ENCODE measurements at places on chromosomes 1 and 21.

DNA sequence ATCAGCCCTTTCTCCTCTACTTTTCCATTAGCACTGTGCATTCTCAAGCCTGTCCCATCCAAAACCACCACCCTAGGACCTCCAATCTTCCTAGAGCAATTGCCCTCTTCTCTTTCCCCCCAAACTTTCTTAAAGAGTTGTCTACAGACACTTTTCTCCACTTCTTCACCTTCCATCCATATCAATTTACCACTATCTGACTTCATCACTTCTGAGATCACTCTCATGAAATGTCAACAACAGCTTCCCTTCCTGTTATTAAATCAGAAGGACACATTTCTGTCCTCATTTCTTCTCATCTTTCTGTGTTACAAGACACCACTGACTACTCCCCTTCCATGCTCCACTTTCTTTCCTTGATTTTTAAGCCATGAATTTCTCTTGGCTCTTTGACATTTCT is 36.0 kb upstream of the CFAP298 start:
- DNase-seq, result no peak

DNA sequence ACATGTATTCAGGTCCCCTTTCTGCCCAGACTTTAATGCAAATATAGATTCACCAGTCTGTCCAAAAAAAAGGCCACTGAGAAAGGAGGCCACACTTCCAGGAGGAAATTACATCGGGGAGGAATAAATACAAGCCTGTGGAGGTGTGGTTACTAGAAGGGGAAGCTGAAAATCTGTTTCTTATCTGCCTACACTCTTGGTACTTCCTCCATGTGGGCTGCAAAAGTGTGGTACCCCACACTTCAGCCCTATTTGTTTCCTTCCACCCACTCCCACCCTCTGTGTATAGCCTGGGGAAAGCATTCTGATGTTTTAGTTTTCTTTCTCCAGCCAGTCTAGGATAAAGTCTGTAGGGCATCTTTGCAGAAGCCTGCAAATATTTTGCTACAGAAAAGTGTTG is 38.4 kb downstream of the UTP25 start:
- no peak for DNase-seq

DNA sequence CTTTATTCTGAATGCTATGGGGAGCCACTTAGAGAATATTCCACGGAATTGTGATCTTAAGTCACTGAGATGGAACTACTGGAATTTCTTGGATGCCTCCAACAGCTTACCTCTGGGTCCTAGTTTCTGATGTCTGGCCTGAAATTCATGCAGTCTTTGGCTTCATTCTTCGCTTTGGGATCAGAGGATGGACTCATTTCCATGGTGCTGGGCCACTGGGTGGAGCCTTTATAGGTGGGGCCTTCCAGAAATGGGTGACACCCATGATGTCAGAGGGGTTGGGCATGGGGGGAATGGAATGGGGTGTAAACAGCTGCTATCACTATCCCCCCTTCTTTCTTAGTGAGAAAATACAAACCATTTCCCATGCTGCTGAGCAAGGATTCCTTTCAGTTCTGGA is 73.7 kb upstream of the FGGY start:
- no peak for DNase-seq

GRCh38 chr1:219813294-219813693 is 115.1 kb downstream of the SLC30A10 start:
- no peak for DNase-seq

- DNase-seq, result no peak
Measured at GRCh38 chr1:110005971-110006370, 21.4 kb downstream of the AHCYL1 start.

GRCh38 chr1:155940482-155940992 is 901 bp upstream of the RXFP4 start:
- no peak for DNase-seq

- no peak for DNase-seq
Measured at GRCh38 chr21:37061926-37062592, 10.8 kb downstream of the PIGP start.

DNA sequence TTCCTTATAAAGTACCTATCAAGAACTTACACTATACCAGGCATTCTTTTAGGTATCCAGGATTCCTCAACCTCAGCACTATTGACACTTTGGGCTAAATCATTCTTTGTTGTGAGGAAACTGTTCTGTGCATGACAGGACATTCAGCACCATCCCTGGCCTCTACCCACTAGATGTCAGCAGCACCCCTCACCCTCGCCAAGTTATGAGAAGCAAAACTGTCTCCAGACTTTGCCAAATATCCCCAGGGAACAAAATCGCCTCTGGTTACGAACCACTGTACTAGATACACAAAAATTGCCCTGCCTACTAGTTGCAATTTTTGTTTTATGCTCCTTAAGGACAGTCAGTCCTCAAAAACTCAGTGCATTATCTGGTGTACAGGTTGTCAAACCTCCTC is 35.7 kb downstream of the PALMD start:
- DNase-seq, result no peak

GRCh38 chr21:33964706-33965325 is 49.2 kb upstream of the ATP5PO start:
- no peak for DNase-seq

- no peak for DNase-seq
Measured at GRCh38 chr1:156949127-156949526, 28.7 kb downstream of the LRRC71 start.

DNA sequence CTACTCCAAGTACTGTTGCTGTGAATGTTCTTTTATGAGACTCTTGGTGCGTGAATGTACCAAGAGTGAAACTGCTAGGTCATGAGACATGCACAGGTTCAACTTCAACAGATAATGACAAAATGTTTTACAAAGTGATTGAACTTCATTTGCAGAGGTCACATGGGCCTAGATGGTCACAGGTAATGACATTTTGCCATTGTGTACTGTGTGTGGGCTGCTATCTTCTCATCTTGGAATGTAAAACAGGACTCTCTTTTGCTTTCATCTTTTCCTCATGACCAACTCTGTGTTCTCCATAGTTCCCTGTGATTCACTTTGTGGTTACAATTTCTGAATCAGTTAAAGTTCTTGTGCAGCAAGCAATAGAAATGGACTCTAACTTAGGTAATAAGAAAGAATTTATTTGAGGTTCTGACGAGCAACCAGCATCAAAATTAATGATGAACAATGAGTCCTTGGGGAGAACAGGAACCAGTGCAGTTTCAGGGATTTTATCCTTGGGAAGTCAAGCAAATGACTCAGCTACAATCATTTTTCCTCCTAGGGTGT is 16.2 kb upstream of the TSNAX start:
- no peak for DNase-seq

DNA sequence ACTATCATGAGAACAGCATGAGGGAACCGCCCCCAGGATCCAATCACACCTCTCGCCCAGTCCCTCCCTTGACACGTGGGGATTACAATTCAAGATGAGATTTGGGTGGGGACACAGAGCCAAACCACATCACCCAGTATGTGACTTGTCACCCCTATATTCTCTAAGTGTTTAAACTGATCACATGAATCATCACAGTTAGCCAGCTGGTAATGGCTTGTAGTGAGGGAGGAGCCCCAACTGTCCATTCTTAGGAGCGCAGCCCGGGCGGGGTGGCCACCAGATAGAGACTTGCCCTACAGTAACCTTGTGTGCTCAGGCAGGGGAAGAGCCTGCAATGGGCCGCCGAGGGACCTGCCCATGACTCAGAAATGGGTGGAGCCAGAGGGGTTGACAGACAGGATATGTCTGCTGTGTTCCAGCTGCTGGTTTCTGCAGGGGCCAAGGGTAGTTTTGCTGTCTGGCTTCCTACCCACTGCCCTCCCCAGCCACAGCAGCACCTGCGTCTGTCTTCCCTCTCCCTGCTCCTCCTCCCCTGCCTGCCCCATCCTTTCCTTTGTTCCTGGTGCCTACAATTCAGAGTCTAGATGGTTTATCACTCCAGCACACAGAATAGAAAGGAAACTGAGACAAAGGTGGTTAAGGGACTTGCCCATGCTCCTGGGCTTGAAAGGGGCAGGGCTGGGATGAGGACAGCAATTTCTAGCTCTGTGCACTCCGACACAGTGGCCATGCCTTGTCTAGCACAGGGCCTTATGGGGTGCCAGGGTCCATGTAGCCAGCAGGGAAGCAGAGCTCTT is 9.2 kb downstream of the ABCG1 start:
- DNase-seq, result no peak

- peak; percentile 57 for DNase-seq
Measured at GRCh38 chr1:92817986-92818764, 13.7 kb upstream of the RPL5 start.

DNA sequence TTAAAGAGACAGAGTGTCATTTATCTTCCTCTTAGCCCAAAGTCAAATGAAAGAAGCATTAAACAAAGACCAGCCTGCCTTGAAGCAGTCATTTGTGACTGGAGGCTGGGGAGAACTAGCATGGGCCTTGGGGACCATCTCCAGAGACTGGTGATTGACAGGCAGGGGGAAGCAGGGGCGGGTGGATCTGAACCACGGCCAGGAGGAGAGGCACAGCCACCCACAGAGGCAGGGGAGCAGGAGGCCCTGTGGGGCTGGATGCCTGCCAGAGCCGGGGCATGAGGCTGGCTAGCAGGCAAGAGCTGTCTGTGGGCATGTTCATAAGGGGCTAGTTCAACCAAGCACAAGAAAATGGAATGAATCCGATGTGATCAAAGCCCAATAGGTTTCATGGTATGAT is 73.9 kb downstream of the PLXNA2 start:
- DNase-seq, result no peak

GRCh38 chr1:226239421-226239820 is 16.0 kb downstream of the MIXL1 start:
- no peak for DNase-seq

- no peak for DNase-seq
Measured at GRCh38 chr1:50441183-50441582, 17.9 kb upstream of the DMRTA2 start.

GRCh38 chr1:18948048-18948912 is 8.2 kb downstream of the IFFO2 start:
- DNase-seq, result no peak

DNA sequence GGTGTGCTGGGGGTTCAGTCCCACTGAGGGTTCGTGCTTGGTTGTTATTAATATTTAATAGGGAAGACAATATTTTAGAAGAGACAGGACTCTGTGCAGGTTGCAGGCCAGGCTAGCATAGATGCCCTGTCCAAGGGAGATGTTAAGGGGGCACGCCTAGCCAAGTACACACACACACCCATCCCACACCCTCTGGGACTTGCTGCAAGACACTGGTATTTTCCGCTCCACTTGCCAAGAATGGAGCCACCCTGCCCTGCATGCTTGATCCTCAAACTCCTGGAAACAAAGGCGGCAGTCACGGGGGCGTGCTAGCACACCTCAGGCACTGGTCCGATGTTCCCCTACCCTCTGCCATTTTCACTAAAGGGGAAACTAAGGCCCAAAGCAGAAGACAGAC is 99.1 kb downstream of the MRPL37 start:
- DNase-seq, result no peak

DNA sequence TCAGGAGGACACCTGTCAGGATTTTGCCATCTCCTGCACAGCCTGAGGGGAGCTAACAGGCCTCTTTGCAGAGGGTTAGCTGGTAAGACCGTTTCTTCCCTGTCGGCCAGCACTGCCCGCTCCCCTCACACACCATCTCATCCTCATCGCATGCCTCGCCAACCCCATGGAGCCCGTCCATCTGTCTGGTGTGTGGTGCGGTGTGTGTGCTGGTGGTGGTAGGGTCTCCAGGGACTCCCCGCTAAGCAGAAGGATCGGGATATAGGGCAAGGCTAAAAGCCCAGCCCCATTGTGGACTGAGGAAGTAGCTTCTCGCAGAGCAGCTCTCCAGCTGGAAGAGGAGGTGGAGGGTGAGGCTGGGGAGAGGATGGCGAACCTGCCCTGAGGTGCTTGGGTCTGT is 6.8 kb upstream of the SFN start:
- peak; percentile 10 for DNase-seq

DNA sequence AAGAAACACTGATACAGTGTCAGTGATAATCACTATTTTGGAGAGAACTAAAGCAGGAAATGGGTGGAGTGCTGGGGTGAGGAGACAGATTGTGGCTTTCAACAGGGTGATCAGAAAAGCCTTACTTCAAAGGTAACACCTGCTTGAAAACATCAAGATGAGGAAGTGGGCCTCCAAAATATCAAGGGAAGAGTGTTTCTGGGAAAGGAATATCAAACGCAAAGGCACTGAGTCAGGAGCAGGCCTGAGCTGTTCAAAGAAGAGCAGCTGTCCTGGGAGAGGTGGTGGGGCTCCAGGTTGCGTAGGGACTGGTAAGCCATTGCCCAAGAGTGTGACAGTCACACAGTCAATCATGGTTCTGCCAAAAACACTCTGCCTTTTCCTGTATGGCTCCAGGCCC is 47.1 kb upstream of the ATP1A1 start:
- DNase-seq, result no peak

DNA sequence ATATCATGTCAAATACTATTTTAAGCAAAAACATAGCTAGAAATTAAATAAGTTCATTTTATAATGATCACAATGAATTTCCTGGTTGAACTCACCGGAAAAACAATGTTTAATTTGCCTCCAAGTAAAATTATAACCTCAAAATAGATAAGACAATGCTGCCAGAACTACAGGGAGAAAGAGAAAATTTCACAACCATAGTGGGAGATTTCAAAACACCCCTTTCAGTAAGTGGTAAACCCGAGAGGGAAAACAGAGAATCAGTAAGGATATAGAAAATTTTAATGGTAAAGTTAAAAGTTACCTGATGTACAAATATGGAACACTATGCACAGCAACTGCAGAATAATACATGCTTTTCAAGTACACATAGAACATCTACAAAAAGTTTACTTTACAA is 43.2 kb upstream of the PLA2G4A start:
- no peak for DNase-seq

- DNase-seq, result no peak
Measured at GRCh38 chr1:83705091-83705490, 293.8 kb downstream of the TTLL7 start.

DNA sequence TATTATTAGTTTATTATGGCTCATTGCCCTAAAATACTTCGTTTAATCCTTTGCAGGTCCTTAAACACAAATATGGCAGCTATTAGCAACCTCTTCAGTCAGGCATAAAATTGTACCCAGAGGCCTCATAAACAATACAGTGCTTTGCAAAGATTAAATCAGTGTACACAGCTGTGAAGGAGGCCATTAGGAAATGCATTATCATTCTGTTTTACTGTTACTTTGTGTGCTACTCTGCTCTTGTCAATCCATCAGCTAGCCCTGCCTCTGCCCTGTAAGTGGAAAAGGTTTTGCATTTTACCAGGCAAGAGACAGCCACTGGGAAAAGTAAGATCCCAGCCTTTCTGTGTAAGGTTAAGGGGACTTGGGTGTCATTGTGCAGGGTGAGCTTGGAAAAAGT is 415.7 kb upstream of the DAB1 start:
- no peak for DNase-seq

DNA sequence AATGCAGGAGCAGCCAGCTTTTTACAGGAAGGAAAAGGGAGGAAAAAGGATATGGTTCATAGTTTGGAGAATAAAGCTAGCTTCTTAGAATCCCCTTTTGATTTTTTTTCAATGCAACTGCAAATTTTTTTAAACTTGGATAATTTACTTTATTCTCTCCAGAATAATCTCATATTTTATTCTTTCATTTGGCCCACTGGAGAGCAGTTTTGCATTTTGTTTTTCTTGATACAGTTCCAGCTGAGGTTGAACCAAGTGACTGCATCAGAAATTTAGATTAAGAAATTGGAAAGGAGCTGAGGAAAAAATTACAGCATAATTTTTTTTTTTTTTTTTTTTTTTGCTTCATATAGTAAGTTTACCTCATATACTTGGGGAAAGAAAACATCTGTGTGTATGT is 22.8 kb downstream of the GABPA start:
- DNase-seq, result no peak

Data from D341Med (cell line).